ENCODE measurements at places on chromosomes 13 and 19. TPM values are rescaled to one million over a fixed set of nuclear protein-coding genes. Genes with fewer than 3 reads are reported as not detected.
A peak's percentile ranks its signal among the peaks of the same experiment; 100 is the strongest.

- peak overlapping the region; percentile 85 for H3K27ac ChIP-seq
- H3K36me3 ChIP-seq: no peaks in the 10 kb centered on the region
- no peaks in the 10 kb centered on the region for H3K4me1 ChIP-seq
- H3K27me3 ChIP-seq: peaks cover 10% of the 10 kb centered on the region
Measured at GRCh38 chr13:77696006-77696878, 1.2 kb upstream of the SLAIN1 start.

The PCDH20 gene
- 0.68 TPM for polyA plus RNA-seq

The LNX2 gene
- polyA plus RNA-seq: 10.8 TPM

DNA sequence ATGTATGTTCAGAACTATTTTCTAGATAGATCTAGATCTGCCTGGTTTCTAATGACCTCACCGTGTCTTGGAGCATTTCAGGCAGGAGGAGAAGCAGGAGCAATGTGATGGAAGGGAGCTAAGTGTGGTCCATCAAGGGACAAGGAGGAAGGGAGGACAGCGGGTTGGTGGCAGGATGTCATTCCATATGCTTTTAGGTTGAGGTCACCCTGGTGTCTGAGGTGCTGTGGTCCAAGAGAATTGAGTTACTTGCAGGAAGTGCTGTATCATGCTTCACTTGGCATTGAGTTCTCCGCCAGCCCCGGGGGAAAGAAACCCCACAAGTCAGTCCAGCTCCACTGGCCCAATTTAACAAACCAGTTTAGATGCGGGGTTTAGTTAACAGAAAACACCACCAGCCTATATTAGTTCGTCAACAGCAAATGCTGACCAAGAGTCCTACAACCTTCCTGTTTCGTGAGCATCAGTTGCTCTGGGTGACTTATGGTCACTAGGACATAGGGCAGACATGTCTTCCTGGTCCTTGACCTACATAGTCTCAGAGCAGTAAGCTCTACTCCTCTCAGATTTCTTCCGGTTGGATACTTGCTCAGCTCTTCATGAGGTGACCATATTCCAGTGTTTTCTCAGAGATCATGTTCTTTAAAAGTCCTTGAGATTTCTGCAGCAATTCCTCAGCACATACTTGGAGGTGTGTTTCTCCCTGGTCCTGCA, 79.4 kb downstream of the MBNL2 start:
- no peak for DNase-seq
- no peaks in the 10 kb centered on the region for H3K27me3 ChIP-seq
- peaks cover 12% of the 10 kb centered on the region for H3K4me1 ChIP-seq
- peaks cover 4% of the 10 kb centered on the region for H3K36me3 ChIP-seq
- H3K4me3 ChIP-seq: no peak overlapping the region

The ZNF790 gene
- polyA plus RNA-seq: 2.6 TPM

GRCh38 chr13:44617648-44618047, 41.5 kb upstream of the TSC22D1 start:
- H3K36me3 ChIP-seq: no peaks in the 10 kb centered on the region
- no peaks in the 10 kb centered on the region for H3K27me3 ChIP-seq
- DNase-seq: no peak
